ENCODE measurements at places on chromosomes 5 and 9.

DNA sequence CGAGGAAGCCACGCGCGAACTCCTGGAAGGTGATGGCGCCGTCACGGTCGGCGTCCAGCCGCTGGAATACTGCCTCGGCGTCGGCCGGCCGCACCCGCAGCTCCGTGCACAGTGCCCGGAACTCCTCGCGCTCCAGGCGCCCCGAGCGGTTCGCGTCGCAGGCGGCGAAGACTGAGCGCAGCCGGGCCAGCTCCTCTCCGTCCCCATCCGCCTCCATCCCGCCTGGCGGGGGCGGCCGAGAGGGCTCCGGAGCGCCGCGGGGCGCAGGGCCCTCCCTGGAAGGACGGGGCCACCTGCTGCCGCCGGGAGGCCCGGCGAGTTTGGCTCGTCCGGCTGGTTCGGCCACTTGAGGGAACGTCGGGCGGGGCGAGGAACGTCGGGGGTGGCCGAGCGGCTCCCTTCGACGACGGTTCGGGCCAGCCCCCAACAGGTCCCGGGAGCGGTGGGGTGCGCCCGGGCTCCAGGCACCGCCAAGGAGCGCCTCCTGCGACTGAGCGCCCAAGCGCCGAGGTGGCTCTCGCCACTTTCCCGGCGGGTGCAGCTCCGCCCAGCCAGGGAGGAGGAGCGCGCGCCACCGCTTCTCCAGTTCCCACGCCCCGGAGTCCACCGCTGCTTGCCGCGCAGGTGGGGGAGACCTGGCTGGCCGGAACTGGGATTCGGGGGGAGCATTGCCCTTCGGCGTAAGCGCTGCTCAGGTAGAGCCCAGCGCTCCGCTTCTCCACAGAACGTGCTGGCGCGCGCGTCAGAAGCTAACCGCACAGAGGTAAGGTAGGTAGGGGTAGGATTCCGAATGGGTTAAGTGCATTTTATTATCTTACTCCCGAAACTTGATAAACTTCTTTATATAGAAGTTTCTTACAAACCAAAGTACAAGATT is at the start of gene RASEF:
Gene RASEF, minus strand, starts transcription at position 492 of the 877 bp plus-strand sequence. Its CDS starts 275 bp downstream, at position 217.
- DNase-seq: peak; percentile 41

- no peak for DNase-seq
These were observed 11.8 kb upstream of the HMGCR start for GRCh38 chr5:75325242-75325641.

GRCh38 chr5:9278921-9279603 is 266.8 kb downstream of the SEMA5A start:
- no peak for DNase-seq

DNA sequence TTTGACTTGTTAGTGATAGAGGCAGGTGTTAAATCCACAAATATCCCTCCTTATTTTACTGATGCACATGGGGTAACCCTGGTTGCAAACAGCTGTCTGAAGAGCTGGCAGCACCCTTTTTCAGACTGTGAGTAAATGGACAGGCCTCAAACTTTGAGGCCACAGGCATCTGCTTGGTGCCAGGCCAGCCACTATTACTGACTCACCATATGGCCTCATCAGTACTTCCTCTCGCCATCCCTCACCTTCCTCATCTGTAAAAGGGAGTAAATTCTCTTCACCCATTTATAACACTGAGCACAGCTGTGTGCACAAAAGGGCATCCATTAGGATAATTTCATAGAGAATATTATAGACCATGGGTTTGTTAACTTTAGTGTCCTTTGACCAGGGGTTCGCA is 11.9 kb upstream of the TNIP1 start:
- DNase-seq: peak; percentile 92

DNA sequence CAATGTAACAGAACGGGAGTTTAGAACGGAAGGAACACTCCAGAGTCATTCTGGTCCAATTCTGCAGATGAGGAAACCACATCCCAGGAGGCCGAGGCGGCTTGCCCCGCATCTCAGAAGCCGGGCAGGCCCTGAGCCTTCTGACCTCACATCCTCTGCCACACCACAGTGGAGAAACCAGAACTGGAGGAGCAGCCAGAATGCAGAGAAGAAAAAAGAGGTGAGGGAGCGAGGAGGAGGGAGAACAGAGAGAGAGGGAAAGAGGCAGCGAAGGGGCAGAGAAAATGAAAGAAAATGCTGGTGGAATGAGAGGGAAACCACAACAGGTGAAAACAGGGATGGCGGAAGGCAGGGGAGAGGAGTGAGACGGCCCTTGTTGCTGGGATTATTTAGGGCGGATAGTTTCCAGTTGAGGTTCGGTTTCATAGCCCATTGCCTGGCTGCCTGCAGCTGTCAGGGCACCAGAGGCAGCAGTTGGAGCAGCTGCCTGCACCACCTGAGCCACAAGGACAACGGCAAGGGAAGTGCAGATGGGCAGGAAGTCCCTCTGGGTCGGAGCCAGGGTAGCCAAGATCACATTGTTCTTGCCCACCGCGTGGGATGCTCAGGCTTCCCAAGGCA is at the start of gene HMHB1:
Gene HMHB1, plus strand, starts transcription at position 77 of the 621 bp plus-strand sequence.
- DNase-seq: no peak

DNA sequence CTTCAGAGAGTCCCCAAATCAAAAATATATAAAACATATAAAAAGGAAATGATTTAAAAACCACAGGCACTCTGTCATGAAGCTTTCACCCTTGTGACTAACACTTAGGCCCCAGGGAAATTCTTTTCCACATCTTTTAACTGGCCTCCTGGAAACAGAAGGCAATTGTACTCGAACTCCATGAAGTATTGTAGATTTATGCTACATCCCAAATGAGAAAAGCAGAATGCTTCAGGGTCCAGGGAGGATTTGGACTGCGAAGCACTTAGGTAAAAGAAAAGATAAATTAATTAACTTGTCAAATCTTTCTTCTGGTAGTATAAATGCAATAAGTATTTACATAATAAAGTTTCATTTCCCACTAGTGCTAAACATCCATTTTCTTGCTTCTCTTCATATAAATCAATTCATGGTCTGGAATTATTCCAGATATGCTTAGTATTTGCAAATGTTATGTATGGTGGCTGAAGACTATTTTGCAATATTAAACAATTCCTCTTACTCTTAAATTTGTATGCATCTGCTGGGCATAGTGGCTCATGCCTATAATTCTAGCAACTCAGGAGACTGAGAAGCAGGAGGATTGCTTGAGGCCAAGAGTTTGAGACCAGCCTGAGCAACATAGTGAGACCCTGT is 64.9 kb upstream of the ELL2 start:
- DNase-seq: peak; percentile 43

- DNase-seq: no peak
These were observed 729 bp upstream of the TNPO1 start for GRCh38 chr5:72815580-72816283.

GRCh38 chr5:81187885-81188284 is 45.2 kb upstream of the CKMT2 start:
- DNase-seq: no peak

GRCh38 chr5:163642904-163643303 is 137.5 kb downstream of the MAT2B start:
- DNase-seq: no peak

GRCh38 chr5:75405296-75405695 is 68.3 kb downstream of the HMGCR start:
- no peak for DNase-seq

- no peak for DNase-seq
These were observed 1.5 kb upstream of the ANKHD1 start for GRCh38 chr5:140399979-140400729.

Measured in RCC 7860 (cell line).